NCI-H524 (cell line): ENCODE measurements at places on chromosomes 3 and 15.
A peak's percentile ranks its signal among the peaks of the same experiment; 100 is the strongest.

DNA sequence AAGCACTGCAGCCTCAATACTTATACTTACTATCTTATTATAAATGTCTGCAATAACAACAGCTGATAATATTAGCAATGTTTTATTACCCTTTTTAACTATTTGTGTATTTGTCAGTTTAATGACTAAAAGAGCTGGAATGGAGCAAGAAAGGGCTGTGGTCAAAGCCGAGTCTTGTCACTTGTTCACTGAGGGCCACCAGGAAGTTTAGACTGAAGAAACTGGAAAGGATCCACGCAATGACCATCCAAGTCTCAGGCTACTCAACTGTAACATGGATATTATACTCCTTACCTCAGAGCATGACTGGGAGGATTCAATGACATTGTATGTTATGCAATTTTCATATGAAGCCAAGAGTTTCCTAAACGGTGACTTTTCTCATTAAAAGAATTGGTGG, 90.4 kb downstream of the TJP1 start:
- no peak for DNase-seq

DNA sequence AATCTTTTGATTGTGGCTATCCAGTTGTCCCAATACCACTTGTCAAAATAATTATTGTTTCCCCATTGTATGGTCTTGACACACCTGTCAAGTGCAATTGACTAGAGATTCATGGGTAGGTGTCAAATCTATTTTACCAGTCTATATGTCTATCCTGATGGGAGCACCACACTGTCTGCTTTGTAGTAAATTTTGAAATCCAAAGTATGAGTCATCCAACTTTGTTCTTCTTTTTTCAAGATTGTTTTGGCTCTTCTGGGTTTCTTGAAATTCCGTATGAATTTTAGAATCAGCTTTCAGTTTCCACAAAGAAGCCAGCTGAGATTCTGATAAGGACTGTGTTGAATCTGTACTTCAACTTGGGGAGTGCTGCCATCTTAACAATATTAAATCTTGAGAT, 71.9 kb downstream of the CSNK1G1 start:
- DNase-seq = no peak

- DNase-seq = peak; percentile 27
Observed at GRCh38 chr15:27486051-27486450, 515.1 kb downstream of the GABRG3 start.

DNA sequence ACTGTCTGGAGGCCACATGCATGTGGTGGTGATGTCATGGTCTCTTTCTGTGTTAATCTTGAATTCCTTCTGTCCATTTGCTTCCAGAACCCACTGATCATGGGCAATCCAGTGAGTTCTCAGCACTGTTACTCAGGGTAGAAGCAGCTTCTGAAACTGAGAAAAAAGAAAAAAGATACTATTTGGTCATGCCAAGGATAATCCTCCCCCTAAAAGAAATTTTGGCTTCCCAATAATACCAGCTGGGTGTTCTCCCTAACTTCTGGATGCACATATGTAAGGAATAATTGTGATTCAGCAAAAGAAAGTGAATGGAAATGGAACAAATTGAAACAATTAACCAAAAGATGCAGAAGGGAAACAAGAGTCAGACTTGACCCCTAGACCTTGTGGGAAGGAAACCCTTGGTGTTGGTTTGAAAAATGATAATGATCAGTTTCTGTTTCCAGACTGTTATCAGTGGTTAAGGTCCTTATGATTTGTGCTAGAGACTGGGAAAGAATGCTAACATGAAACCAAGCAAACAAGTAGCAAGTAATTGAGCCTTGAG, 92.3 kb downstream of the RBMS3 start:
- no peak for DNase-seq

GRCh38 chr3:183411216-183411922, 17.1 kb downstream of the MCF2L2 start:
- no peak for DNase-seq

DNA sequence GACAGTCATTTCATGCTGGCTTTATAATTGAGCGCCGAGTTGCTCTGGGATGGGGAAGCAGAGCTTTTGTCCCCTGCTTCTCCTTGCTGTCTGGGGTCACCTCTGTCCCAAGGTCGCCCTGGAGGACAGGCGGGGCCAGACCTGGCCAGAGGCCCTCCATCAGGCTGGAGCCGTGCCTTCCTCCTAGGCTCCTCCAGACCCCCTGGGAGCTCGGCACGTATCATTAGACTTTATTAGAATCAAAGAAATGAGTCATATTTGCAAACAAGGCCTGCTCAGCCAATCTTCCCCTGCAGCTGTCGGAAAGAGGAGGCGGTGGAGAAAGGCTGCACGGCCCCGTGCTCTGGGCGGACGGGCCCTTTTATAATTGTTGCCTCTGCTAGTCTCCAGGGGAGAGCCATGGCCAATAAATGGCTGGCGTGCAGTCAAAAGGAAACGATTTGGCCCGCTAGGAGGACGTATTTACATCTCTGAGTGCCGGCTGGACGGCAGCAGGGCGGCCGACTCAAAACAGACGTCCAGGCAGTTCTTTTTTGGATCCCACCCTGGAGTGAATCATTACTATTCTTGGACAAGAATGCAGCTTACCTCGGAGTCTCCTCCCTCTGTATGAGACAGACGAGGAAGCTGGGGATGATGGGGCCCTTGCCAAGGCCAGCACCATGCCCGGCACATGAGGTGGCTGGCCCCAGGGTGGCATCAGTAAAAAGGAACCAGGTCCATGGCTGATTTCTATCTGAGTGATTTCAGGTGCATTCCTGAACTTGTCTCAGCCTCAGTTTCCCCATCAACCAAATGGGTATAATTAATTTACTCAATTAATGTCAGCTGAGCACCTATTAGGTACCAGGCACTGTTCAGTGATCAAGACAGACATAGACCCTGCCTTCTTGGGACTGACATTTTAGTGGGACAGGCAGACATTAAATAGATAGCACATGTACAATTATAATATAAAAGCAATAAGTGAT, 50.6 kb downstream of the SLC6A6 start:
- DNase-seq = no peak

DNA sequence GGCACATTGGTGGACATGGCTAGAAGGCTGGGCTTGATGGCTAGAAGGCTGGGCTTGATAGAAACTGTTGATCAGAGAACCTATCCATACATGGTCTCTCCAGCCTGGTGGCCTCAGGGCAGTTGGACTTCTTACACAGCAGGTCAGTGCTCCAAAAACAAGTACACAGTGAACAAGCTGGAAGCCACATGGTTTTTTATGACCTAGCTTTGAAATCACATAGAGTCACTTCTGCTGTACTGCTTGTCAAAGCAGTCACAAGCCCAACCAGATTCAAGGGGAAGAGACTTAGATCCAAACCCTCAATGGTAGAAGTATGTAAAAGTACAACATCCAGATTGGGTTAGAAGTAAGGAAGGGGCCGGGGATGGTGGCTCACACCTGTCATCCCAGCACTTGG, 89.4 kb upstream of the HES1 start:
- DNase-seq = no peak
